ENCODE measurements at places on chromosomes 13 and 19. TPM values are rescaled to one million over a fixed set of nuclear protein-coding genes. Genes with fewer than 3 reads are reported as not detected.

The PALM3 gene
- polyA plus RNA-seq: 0.45 TPM

The CBY2 gene
- not detected for polyA plus RNA-seq

The C5AR2 gene
- 0.12 TPM for polyA plus RNA-seq

The MISP3 gene
- polyA plus RNA-seq: 7.1 TPM

The AKAP8L gene
- 37.9 TPM for polyA plus RNA-seq

The SYNGR4 gene
- not detected for polyA plus RNA-seq

The GPR12 gene
- polyA plus RNA-seq: 0.01 TPM

The FSD1 gene
- 0.19 TPM for polyA plus RNA-seq

The OR7A5 gene
- not detected for polyA plus RNA-seq

The TEX26 gene
- polyA plus RNA-seq: not detected

The RASAL3 gene
- 5.8 TPM for polyA plus RNA-seq

The PGPEP1 gene
- polyA plus RNA-seq: 1.8 TPM

The FAM83E gene
- polyA plus RNA-seq: 6.5 TPM

The ZNF90 gene
- polyA plus RNA-seq: 2.3 TPM

Data from esophagus (tissue), 2 donors.